ENCODE measurements at places on chromosomes 13 and 19.

DNA sequence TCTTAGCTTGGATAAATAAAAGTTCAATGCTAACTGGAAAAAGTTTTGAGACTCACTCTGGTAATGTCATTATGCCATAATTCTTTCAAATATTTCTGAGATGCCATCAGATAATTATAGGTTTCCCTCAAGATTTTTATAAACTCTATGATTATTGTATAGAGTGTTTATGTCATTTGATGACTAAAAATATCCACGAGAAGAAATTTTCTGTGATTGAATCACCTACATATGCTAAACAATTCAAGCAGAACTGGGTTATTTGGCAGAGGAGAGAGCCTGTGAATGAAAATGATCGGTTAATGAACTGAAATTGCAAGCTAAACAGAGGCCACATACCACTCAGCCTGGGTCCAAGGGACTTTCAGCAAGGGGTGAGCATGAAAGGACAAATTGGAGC, 92.6 kb upstream of the TSC22D1 start:
- DNase-seq: peak; percentile 66

GRCh38 chr13:32415019-32415418, 12.9 kb downstream of the N4BP2L1 start:
- DNase-seq: no peak

DNA sequence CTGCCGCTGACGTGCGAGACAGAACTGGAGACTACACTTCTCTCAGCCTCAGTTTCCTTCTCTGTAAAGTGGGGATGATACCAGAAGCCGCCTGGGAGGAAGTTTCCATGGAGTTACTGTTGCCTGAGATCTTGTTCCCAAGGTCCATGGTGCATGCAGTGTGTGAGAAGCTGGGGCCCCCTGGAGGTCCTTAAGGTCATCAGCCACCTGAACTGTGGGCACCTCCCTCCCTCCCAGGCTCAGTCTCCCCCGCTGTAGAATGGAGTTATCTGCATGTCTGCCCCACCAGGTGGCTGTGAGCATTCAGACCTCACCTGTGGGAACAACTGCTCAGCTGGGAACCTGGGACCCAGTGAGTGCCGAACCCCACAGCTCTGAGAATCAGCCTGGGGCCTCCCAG, 2.7 kb downstream of the CRX start:
- no peak for DNase-seq

- DNase-seq: no peak
Observed at GRCh38 chr19:10384580-10384979, 4.2 kb upstream of the TYK2 start.

DNA sequence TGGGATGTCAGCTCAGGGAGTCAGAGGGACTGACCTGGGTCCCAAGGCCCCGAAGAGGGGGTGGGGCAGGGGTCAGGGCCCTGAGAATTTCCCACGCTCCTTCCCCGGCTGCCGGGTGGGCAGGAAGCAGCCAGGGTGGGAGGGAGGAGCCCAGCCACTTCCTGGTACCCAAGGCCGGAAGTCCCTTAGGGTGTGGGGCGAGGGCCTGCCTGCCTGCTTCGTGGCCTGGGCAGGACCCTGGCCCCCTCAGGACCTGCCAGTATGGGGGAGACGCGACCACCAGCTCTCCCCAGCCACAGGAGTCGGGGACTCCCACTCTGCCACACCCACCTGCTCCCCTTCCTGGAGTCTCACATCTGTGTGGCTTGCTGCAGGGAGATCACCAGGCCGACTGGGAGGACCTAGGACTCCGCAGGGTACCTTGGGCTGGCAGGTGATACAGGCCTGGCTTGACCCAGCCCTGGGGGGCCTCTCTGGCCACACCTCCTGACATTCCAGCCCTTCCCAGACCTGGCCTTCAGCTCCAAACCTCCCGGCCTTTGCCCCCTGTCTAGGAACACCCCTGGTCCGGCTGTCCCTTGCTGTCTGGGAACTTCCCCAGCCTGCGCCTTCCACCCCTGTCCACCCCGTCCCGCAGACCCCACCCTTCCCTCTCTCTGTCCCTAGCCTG, 9.8 kb upstream of the CIRBP start:
- DNase-seq: peak; percentile 74

GRCh38 chr19:54506079-54506478, 3.4 kb downstream of the LAIR2 start:
- DNase-seq: no peak

GRCh38 chr19:45972947-45973540, 621 bp downstream of the NOVA2 start:
- no peak for DNase-seq

DNA sequence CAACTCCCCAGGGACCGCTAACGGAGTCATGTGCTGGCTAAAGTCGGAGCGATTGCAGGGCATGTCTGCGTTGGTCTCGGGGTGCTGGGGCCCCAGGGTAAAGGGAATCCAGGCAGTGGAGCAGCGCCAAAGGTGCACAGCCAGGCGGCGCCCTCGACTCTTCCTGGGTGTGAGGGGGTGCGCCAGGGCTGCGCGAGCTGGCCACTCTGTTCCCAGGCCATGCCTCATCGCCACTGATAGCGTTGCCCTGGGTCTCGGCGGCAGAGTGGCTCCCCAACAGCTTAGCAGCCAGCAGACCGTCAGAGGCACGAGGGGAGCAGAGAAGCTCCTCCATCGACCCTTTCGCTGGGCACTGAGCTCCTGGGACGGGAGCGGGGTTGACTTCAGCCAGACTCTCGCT, 152.7 kb downstream of the B3GLCT start:
- no peak for DNase-seq

DNA sequence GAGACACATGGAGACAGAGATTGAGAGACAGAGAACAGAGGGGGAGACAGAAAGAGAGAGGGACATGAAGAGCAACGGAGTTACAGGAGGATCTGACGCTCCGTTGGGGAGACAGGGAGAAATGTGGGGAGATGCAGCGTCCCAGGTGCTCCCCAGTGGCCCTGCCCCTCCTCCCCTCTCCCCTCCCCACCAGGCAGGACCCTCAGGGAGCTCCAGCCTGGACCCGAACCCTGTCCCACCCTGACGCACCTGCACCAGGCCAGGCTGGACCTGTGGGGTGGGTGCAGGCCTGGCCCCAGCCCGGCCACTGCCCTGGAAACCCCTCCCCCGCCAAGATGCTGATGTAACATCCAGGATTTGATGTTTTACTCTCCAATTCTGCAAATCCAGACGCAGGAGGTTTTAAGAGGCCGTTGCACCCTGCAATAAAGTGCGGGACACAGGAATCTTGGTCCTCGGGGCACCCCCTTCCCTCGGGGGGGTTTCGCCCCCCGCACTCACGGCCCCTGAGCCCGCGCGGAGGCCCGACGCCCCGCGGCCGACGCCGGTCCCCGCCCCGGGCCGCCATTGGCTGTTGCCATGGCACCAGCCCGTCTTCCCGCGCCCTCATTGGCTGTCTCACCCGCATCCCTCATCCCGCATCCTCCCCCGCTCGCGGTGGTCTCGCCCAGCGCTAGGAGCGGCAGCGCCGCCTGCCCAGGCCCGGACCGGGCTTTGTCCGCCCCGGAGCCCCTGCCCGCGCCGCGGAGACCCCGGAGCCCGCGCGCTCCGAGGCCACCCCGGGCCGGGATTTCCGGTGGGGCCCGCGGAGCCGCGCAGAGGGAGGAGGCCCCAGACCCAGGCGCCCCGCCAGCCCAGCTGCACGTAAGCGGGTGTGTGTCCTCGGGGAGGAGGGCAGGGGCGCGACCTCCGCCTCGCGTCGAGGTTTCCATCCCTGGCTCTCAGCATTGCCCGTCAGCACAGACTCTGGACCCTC, at the start of gene APC2:
TSS of gene APC2 (plus strand) at position 655 of the 976 bp plus-strand sequence. CDS start 2,881 bp downstream, outside the sequence.
- peak; percentile 39 for DNase-seq

- peak; percentile 53 for DNase-seq
Observed at GRCh38 chr19:43780706-43781525, at the start of gene KCNN4. Gene KCNN4 (minus strand): TSS chr19:43780973. CDS start chr19:43780861, 112 bp downstream.

GRCh38 chr13:40363653-40364052, 302.8 kb downstream of the FOXO1 start:
- no peak for DNase-seq

GRCh38 chr13:43475140-43475539, 311.6 kb downstream of the ENOX1 start:
- no peak for DNase-seq

DNA sequence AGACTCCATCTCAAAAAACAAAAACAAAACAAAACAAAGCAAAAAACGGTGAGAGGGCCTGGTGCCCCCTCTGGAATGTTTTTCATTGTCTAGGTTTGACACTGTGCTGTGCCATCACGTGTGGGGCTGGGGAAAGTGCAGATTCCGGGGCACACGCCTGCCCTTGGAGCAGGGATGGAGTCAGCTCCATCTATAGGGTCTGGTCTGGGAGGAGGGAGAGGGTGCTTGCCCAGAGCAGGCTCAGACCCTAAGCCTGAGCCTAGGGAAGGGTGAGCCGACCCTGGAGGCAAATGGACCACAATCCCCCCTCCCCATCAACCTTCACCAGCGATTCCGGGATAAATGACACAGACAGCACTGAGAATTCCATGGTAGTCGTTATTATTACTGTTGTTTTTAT, 10.9 kb upstream of the ZBTB32 start:
- no peak for DNase-seq

- DNase-seq: no peak
Observed at GRCh38 chr13:97214921-97215320, 7.2 kb upstream of the MBNL2 start.

DNA sequence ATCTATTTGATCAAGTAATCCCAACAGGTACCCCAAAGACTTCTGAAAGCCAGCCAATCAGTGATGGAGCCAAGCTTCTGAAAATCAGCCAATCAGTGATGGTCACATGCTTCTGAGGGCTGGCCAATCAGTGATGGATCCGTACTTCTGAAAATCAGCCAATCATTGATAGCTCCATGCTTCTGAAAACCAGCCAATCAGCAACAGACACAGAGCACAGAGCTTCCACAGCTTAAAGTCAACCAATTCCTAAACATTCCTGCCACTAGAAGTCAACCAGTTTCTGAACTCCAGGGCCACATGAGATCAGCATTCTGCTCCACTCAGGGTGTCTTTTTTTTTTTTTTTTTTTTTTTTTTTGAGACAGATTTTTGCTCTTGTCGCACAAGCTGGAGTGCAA, 8.2 kb upstream of the HSD17B14 start:
- DNase-seq: peak; percentile 61

- peak; percentile 40 for DNase-seq
Observed at GRCh38 chr19:13164343-13165161, 14.3 kb downstream of the IER2 start.

- peak; percentile 24 for DNase-seq
Observed at GRCh38 chr13:21749410-21749809, 78.5 kb downstream of the FGF9 start.

GRCh38 chr13:49546561-49546960, 38.8 kb downstream of the RCBTB1 start:
- no peak for DNase-seq

DNA sequence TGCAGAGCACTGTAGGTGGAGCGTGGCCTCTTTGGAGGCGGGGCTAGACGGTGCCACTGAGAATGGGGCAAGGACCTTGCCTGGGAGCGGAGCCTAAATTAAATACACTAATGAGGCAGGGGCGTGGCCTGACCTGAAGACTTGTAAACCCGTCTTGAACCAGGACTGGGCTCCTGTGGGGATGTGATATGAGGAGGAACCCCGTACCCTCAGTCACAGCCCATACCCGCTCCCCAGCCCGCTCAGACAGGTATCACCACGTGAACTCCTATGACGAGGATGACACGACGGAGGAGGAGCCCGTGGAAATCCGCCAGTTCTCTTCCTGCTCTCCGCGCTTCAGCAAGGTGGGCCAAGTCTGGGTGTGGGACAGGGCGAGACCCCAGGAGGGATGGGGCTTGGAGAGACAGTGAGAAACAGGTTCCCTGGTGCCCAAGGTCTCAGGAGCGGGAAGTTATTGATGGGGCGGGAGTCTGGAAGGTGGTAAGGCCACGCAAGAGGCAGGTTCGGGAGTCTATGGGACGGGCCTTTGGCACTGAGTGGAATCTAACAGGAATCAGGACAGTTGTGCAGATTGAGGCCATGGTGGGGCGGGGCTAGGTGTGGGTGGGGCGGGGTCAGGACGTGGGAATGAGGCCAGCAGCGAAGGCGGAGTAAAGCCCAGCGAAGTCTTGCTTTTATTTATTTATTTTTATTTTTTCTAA, 14.7 kb downstream of the DNASE2 start:
- no peak for DNase-seq

- DNase-seq: no peak
Observed at GRCh38 chr19:3684817-3685410, 15.4 kb downstream of the PIP5K1C start.

DNA sequence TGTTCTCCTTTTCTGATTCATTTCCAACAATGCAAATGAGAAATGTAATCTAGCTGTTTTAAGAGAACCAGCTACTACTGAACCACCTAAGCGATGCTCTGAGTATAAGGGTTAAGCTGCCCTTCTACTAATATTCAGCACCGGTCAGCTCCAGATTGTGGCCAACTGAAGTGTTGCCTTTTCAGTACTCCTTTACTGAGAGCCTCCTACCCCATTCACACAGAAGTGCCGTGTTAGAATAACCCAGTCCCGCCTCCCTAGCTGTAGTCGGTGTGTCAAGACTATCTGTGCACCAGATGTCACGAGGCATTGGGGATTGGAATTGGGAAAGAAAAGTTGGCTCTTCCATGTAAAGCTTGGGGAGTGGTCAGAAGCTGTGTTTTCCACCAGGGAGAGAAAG, 45.4 kb downstream of the FAM124A start:
- no peak for DNase-seq

- peak; percentile 77 for DNase-seq
Observed at GRCh38 chr13:23674795-23675640, 104.8 kb downstream of the TNFRSF19 start.
